ENCODE measurements at places on chromosomes 13 and 19.

- DNase-seq = no peak
Observed at GRCh38 chr19:53462861-53463260, 4.7 kb upstream of the ZNF813 start.

GRCh38 chr13:65613004-65613403 is 1617.1 kb downstream of the PCDH9 start:
- no peak for DNase-seq

- DNase-seq = no peak
Observed at GRCh38 chr13:34452831-34453230, 489.2 kb upstream of the NBEA start.

- no peak for DNase-seq
Observed at GRCh38 chr13:111604097-111604496, 283.7 kb downstream of the TEX29 start.

GRCh38 chr13:51663973-51664957 is 80.0 kb downstream of the WDFY2 start:
- DNase-seq = no peak

DNA sequence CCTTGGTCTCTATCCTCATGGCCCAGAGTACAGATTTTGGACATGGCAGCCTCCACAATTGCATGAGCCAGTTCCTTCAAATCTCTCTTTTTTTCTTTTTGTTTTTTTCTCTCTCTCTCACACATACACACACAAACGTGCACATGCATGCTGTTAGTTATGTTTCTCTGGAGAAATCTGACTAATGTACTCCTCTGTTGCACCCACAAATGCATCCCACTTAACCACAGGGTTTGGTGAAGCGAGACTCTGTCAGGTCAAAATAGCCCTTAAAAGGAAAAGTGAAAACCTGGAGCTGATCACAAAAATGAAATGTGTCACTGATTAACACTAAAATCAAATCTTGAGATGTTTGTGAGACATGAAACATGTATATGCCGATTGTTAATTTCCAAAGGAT is 374.6 kb upstream of the ARGLU1 start:
- DNase-seq = no peak

DNA sequence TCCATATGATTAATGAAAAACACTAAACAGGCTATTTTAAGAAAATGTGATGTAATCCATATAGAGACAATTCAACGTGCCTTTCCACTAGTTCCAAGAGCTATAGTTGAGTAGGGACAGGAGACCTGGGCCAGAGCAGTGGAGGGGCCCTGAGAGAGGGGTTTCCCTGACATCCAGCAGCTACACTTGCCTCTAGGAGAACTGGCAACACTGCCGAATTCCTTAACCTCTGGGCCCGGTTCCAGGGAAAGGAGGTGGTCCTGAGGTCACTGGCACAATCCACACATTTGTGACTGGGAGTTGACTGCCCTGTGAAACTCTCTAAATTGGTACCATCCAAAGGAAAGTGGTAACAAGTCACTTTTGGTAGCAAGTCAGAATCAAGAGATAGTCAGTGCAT is 264.4 kb downstream of the DCLK1 start:
- DNase-seq = no peak

DNA sequence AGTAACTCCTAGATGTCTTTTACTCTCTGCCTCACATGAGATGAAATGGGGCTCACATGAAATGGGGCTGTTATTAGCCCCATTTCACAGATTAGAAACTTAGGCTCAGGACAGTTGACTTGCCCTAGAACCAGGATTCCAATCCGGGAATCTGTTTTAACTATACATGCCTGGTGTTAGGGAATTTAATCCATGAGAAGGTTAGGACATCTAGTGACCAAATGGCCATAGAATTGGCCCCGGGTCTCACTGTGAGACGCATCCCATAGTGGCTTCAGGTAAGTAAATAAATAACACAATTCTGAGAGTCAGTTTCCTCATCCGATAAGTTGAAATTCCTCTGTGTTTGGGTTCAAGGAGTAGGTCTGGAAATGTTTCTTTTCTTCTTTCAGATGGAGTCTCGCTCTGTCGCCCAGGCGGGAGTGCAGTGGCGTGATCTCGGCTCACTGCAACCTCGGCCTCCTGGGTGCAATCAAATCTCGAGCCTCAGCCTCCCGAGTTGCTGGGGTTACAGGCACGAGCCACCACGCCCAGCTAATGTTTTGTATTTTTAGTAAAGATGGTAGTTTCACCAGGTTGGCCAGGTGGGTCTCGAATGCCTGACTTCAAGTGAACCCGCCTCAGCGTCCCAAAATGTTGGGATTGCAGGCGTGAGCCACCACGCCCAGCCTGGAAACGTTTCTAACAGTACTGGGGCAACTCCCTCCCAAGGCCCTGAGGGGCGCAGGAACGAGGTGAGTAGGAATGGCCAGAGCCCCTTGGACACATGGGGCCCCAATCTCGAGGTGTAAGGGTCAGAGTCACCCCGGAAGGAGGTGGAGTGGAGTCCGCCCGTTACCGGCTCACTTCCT is 1.2 kb upstream of the ZNF574 start:
- no peak for DNase-seq
